ENCODE measurements at places on chromosomes 16 and 17.

DNA sequence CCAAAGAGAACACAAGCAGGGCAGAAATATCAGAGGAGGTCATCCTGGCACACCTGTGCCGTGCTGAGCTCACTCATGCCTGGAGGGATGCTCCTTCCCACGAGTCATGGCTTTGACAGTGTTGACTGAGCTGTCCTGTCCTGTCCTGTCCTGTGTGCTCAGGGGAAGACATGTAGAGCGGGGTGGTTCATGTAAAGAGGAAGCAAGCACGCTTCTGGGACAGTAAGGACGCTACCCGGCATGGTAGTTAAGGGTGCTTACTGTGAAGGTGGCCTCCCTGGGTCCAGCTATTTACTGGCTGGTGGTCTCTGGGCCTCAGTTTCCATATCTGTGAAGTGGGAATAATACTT, 398 bp downstream of the LGALS9 start:
- DNase-seq: no peak

GRCh38 chr17:41730479-41730878, 4.0 kb downstream of the HAP1 start:
- DNase-seq: no peak

GRCh38 chr17:75364078-75364477, 41.4 kb downstream of the GRB2 start:
- no peak for DNase-seq

DNA sequence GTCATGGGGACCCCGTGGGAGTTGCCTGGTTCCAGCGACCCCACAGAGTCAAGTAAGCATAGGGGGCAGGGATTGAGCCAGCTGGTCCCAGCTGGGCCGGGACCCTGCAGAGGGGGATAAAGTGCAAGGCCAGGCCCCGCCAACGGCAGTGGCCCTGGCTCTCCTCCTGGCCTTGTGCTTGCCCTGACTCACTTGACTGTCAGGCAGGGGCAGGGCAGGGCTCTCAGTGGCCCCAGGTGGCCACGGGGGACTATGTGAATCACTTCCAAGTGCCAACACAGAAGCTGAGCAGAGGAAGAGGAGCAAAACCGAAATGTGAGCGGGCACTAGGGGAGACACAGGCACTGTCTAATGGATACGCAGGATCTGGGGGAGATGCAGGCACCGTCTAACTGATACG, 21.6 kb upstream of the NCBP3 start:
- no peak for DNase-seq

DNA sequence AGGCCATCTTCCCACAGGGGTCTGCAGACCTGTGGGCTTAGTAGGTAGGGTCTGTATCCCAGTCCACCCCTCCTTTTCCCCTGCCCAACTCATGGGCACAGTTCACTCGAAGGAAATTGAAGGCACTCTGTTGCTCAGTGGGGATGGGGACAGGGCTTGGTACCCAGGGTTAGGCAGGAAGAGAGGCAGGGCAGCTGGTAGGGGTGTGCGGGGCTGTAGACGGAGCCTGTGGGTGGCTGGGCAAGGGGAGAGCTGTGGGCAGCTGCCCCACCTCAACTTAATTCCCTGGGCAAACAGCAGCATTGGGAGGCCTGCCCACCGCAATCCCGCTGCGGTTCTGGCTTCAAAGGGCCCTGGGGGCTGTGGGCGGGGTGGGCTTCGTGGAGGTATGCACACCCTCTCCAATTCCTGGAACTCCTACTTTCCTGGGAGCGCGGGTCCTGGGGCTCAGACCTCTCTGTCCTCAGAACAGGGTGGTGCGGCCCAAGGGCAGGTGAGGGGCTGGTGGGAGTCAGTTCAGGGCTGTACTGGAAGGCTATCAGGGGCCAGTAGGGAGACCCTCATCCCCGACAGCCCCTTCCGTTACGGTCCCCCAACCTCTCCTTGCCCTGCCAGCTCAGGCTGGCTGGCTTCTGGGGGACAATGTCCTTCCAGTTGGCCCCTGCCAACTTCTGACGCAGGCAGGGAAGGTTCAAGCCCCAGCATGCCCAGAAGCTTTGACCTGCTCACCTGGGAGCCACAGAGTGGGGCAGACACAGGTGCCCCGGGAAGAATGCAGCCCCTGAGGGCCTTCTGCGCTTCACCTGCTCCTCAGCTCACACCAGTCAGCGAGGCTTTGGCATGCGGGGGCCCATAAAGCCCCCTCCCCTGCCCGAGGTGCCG, 9.1 kb downstream of the FOXJ1 start:
- DNase-seq: peak; percentile 94

GRCh38 chr16:87652799-87653198, 50.5 kb downstream of the JPH3 start:
- no peak for DNase-seq

- peak; percentile 63 for DNase-seq
Observed at GRCh38 chr17:18248300-18248731, 10.2 kb downstream of the FLII start.

GRCh38 chr16:3097266-3097665, 1.8 kb downstream of the ZSCAN10 start:
- no peak for DNase-seq

DNA sequence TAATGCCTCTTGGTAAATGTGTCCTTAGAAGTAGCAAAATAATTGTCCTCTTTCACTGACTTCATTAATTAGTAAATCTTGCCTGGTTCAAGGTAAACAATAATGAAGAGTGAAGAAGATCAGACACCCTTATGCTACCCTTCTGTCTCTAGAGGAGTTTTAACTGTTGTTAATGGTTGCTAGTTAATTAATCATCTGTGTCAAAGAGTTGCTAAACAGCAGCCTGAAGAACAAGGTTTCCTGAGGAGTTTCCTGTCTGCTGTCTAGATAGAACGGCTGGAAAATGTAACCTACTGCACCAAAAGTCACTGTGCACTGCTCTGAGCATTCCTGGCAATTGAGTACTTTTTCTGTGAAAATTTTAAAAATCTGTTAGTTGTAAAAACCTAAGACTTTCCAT, 131.3 kb downstream of the NLK start:
- no peak for DNase-seq

GRCh38 chr16:12898551-12898950, 2.8 kb upstream of the SHISA9 start:
- no peak for DNase-seq

DNA sequence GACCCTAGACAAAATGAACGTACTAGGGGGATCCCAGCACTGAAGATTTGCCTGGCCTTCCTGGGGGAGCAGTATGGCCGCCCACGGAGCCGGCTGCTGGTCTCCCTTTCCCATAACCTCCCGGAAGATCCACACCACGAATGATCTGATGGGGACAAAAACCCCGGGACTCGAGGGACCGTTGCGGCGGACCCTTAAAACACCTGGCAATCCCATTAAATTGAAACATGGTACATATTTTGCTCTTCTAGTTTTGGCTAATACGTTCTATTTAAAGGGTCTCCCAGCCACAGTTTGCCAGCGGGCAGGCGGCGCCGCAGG, 45.2 kb upstream of the LCMT1 start:
- no peak for DNase-seq

GRCh38 chr16:49491771-49492761, 118.5 kb downstream of the C16orf78 start:
- DNase-seq: peak; percentile 42

DNA sequence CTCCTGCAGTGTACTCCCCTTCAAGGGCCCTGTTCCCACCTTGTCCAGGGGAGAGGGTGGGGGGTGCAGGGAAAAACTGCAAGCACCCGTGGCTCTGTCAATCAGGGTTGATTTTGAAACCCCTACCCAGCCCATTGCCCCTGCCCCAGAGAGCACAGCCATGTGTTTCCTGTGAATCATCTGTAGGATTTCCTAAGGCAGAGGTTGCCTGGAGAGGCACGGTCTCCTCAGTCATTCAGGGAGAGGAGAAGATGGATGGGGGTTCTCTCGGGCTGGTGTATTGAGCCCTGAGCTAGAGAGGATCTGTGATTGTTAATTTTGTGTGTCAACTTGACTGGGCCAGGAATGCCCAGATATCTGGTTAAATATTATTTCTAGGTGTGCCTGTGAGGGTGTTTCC, 3.5 kb upstream of the AGRP start:
- no peak for DNase-seq

GRCh38 chr16:52597073-52597771, 50.3 kb upstream of the TOX3 start:
- DNase-seq: no peak

DNA sequence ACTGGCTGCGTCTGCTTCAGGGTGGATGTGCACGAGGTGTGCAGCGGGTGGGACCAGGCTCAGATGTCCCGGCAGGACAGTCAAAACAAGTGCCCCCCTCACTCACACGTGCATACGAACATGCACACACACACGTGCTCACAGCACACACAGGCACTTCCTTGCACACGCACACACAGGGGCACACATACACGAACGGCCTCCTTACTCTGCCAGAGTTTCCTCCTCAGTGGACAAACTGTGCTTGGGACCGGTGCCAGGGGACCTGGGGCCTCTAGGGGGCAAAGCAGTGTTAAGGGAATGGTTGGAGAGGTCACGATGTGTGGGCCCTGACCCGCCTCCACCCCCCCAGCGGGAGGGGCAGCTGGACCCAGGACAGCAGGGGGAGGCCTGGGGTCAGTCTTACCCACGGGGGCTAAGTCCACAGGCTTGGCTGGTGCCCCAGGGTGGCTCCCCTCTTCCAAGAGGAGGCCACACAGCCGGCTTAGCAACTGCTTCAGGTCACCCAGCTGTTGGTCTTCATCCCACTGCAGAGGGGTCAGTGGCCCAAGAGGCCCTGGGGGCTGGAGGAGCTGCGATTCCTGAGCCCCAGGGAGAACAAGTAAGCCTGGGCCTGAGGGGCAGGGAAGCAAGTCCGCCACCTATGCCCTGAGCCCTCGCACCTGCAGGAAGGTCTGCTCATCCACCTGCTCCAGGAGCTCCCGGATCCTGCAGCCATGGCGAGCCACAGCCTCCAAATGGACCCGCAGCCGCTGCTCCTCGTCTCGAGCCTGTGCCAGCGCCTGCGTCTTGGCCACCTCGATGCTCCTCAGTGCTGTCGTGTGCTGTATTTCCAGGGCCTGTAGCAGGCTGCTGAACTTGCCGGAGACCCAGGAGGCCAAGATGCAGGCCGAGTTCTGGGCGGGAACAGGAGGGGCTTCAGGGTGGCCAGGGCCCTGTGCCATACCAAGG, 4.9 kb downstream of the TRIM65 start:
- no peak for DNase-seq

GRCh38 chr17:77420804-77421629, 280.2 kb downstream of the SEC14L1 start:
- DNase-seq: peak; percentile 85

DNA sequence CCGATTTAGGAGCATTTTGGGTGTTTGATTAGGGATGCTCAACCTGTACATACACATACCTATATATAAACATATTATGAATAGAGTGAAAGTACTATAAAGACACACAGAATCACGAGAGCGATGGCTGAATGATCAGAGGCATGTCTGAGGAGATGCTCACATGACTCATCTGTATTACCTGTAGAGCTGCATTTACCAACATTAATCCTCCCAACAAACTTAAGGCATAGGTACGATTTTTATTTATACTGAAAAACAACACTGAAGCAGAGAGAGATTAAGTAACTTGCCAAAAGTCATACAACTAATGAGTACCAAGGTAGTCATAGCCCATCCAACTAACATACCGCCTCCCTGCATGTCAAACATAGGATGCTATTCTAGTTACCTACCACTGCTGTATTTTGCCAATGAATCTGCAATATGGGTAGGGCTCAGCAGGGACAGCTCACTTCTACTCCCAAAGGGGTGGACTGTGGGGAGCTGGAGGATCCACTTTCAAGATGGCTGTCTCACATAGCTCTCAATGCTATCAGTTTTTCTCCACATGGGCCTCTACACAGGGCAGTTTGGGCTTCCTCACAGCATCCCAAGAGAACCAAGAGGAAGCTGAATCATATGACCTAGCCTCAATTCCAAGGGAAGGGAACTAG, 7.3 kb downstream of the CYB5D1 start:
- no peak for DNase-seq

DNA sequence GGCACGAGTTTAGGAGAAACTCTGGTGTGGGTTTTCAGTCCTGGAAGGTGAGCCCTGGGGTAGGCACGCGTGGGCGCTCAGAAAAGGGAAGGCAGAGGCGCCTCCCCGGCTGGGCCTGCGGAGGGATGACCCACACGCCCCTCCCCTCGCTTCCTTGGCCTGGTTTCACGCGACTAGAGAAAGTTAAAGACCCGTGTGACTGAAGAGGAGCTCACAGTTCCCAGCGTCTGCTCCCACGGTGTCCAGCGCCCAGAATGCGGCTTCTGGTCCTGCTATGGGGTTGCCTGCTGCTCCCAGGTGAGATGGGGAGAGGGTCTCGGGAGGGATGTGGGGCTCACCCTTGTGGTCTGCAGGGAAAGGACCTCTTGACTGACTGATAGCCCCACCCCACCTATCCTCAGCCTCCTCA, at the start of gene CD300LG:
TSS of gene CD300LG (plus strand) at position 214 of the 409 bp plus-strand sequence. CDS start at position 255, 41 bp downstream.
- no peak for DNase-seq

DNA sequence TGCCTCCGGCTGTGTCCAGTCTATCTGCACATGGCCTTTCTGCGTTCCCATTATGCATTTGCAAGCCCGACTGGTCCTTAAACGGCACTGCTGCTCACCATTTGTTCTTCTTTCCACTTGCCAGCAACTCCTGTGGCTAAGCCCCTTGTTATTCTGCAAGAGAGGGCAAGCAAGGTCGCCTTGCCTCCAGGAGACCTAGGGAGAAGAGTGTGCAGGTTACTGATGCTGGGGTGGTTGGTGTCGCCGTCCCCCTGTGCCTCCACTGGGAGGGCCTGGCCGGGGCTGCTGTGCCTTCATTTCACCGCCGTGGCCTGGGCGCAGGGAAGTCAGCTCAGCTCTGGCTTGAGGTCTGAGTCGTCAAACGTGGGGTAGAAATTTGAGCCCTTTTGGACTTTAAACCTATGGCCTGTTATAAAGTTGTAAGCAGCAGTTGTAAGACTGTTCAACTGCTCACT, 12.7 kb downstream of the SLC6A4 start:
- DNase-seq: no peak

DNA sequence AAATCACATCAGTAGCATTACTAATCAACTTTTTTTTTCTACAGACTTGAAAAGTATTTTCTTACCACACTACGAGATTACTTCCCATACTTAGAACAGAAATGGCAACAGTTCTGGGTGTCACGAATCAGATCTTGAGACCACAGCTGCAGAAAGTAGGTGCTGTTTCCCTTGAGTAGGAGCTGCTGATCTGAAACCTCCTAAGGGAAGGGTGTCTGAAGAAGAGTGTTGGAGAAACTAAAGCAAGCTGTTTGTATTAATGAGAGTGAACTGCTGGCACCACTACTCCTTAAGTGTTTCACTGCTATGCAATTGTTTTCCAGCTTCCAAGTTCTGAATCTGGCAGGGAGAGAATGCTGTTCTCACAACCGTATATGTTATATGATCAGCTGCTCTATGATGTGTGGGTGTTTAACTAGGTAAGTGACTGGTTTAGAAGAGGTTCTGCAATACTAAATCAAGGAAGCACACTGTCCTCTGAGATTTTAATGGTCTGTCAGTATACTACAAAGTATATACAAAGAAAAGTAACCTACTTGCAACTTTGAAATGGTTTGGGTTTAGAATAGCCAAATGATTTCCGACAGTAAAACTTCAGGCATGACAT, 3.3 kb downstream of the ZNF652 start:
- DNase-seq: no peak

Data from NCI-H1105 (cell line).